ENCODE measurements at places on chromosomes 6 and 20.

DNA sequence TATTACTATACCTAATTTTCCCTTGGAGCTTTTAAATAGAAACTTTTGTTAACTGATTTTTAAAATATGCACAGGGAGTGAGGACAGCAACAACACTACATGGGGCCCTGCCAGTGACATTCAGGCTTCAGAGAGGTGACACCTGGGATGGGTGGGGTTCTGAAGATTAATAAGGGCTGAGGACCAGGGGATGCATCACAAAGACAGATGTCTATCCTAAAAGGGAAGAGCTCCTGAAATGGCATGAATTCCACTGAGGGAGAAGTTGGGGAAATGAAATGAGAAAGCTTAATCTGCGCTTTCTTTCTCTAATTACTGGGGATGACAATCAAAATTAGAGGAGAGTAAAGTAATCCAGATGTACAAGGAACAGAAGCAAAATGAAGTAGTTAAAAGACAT is 162.8 kb downstream of the BTBD9 start:
- no peak for DNase-seq

DNA sequence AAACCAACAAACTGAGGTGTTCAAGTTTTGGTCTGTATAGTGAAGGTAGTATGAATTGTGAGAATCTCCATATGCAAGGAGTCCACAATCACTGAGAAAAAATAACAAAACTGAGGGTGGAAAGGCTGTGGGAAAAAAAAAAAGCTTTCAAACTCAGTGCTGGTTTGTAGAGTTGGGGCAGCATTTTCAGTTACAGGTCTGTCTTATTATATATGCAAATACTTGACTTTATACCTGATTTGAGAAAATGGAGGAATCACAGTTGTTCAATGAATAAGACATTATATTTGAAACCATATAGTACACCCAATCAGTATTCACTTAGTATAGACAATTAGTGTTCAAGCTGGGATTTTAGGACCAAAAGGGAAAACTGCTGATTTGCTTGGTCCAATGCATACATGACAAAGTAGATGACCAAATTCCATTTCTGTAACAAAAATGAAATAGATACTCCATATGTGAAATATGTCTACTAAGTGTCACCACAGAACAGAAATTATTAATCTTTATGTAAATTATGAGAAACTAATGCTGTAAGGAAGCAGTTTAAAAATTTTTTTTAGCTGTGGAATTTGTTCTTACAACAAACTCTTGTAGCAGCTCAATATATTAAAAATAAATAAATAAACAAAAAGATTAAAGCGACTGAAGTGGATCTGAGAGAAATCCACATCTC is 187.7 kb downstream of the ASCC3 start:
- no peak for DNase-seq

- no peak for DNase-seq
Observed at GRCh38 chr6:36961441-36962435, 7.2 kb downstream of the PI16 start.

GRCh38 chr6:2529211-2529719 is 221.5 kb downstream of the MYLK4 start:
- DNase-seq: no peak

- no peak for DNase-seq
Observed at GRCh38 chr6:3740551-3741476, 10.7 kb downstream of the PXDC1 start.

- DNase-seq: no peak
Observed at GRCh38 chr6:11802886-11803590, 24.4 kb upstream of the ADTRP start.

- DNase-seq: no peak
Observed at GRCh38 chr20:1816384-1817381, 78.5 kb upstream of the SIRPA start.

GRCh38 chr20:11181966-11182365 is 508.2 kb upstream of the JAG1 start:
- DNase-seq: no peak

GRCh38 chr6:78300885-78301284 is 566.5 kb upstream of the IRAK1BP1 start:
- no peak for DNase-seq

GRCh38 chr6:106743612-106744011 is 114.2 kb downstream of the QRSL1 start:
- DNase-seq: no peak

DNA sequence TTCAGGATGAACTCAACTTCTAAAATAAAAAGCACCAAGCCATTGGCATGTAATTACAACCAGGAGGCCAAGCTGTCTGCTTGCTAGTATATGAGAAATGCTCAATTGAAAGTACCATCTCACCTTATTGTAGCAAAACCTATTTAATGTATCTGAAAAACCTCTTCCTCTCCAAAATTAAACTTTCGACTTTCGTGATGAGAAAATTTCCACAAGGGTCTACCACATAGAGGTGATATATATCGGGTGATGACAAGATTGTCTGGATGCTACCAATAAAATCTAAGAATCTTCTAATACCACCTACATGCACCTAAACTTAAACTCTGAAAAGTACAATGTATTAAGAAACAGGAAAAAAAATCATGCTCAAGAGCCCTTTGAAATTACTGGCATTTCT is 74.2 kb downstream of the ATXN1 start:
- DNase-seq: no peak

DNA sequence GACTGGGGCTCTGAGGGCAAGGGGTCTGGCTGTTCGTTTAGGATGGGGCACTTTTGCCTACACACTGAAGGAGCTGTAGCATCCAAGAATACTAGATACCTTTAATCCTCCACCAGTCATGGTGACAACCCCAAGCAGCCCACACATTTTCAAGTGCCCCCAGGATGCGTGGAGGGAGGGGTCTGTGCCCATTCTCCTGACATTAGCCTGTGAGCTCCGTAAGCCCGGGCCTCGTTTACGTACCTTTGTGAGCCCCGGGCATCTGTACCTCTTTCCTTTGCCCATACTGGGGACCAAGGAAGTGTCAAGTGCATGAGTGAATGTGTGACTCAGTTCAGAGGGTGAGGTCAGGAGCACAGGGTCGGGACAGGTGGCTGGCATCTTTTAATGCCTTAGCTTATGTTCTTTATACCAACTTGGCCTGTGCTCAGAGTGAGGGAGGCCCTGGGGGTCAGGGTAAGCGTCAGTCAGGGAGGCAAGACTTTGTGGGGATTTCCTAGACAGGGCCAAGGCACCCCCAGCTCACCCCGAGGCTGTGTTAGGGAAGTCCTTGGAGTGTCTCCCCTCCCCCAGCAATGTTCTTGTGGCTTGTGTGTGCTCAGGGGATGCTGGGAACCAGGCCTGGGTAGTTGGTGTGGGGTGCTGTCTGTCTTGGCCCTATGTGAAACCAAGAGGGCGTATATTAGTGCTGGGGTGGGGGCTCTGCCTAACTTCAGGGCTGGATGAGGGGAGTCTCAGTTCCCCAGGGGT is 12.9 kb downstream of the VEGFA start:
- no peak for DNase-seq

- DNase-seq: no peak
Observed at GRCh38 chr6:74455786-74456185, 750.1 kb downstream of the COL12A1 start.

DNA sequence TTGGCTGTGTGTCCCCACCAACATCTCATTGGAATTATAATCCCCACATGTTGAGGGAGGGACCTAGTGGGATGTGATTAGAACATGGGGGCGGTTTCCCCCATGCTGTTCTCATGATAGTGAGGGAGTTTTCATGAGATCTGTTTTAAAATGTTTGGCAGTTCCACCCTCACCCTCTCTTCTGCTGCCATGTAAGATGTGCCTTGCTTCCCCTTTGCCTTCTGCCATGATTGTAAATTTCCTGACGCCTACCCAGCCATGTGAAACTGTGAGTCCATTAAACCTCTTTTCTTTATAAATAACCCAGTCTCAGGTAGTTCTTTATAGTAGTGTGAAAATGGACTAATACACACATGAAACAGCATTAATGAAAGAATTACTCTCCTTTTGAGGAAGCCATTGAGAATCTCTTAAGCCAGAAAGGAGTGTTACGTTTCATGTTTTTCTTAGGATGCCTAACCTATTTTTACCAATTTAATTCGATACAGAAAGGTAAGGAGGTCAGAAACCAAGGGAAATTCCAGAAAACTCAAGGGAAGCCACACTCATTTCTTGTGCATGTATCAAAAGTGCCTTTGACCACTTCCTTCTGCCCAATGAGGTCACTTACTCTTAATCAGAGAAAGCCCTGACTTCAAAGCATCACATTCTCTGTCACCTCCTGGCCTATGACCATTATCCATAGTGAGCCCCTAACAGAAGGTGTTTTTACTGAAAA is 24.7 kb upstream of the HINT3 start:
- DNase-seq: no peak

GRCh38 chr6:128275030-128275429 is 245.4 kb downstream of the PTPRK start:
- no peak for DNase-seq

GRCh38 chr6:39892490-39893129 is 41.7 kb downstream of the MOCS1 start:
- DNase-seq: no peak

GRCh38 chr20:55348223-55348622 is 657.1 kb downstream of the CBLN4 start:
- DNase-seq: no peak

DNA sequence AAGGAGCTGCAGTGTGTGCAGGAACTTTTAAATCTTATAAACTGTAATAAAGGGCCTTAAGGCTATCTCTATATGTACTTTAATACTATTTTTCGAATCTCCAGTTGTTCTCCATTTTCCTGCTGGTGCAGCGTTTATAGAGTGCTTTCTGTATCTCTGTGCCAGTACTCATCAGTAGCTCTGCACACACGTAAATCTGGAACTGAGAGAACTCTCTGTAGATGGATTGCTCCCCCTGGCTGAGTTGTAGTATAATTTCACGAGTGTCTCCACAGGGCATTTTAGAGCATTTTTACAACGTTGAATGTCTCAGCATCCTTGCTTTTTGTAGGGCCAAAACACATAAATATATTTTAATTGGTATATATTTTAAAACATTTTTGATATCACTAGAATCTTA is 256.5 kb downstream of the TRDN start:
- DNase-seq: no peak

GRCh38 chr20:15267935-15268334 is 930.5 kb upstream of the FLRT3 start:
- no peak for DNase-seq

DNA sequence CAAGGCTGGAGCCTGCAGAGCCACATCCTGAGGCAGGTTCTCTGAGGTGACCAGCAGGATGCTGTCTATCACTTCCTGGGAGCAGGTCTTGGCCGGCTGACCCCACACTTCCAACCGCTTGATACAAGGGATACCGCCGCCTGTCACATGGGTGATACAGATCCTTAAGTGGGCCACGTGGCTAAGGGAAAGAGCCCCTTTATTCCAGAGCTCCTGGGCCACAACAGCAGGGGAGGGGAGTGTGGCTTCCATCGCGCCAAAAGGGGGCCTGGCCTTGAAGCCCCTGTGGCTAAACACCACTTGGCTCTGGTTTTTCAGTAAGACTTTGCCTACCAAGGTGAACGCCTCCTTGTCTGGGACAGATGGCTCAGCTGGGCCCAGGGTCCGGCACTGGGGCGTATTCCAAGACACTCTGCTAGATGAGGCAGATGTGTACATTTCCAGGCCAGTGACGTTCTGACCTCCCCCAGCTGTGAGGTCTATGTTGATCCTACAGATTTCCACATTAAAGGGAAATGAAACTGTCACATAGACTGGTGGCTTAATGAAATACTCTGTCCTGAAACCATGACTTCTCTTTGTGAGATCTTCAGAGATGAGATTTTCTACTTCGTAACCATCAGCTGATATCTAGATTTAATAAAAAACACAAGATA is 37.6 kb upstream of the AVP start:
- DNase-seq: no peak

- no peak for DNase-seq
Observed at GRCh38 chr20:62924442-62925075, 1.7 kb downstream of the DIDO1 start.

DNA sequence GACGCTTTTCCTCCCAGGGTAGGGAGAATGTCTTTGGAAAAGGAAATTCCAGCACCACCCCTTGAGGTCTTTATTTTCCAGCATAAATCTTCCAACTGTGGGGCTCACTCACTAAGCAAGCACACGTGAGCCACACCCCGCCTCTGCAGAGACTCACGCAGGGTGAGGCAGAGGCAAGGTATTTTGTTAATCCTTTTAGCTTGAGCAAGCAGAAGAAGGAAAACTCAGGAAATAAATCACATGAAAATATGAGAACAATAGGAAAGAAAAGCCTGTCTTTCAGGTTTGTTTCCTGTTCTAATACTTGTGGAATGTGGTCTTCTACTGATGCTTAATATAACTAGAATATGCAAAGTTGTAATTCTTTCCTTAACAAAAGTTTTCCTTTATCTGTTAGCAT is 4.1 kb upstream of the PHACTR2 start:
- no peak for DNase-seq

GRCh38 chr6:104589940-104590339 is 269.8 kb downstream of the HACE1 start:
- DNase-seq: no peak

GRCh38 chr6:42093582-42094329 is 43.4 kb downstream of the TAF8 start:
- no peak for DNase-seq

GRCh38 chr6:6602262-6602661 is 13.7 kb downstream of the LY86 start:
- DNase-seq: no peak
